ENCODE measurements at places on chromosomes 1 and 21. TPM values are rescaled to one million over a fixed set of nuclear protein-coding genes. Genes with fewer than 3 reads are reported as not detected.

DARS2 gene
- polyA plus RNA-seq: 10.4 TPM

HIVEP3 gene
- polyA plus RNA-seq: 5.8 TPM

DNA sequence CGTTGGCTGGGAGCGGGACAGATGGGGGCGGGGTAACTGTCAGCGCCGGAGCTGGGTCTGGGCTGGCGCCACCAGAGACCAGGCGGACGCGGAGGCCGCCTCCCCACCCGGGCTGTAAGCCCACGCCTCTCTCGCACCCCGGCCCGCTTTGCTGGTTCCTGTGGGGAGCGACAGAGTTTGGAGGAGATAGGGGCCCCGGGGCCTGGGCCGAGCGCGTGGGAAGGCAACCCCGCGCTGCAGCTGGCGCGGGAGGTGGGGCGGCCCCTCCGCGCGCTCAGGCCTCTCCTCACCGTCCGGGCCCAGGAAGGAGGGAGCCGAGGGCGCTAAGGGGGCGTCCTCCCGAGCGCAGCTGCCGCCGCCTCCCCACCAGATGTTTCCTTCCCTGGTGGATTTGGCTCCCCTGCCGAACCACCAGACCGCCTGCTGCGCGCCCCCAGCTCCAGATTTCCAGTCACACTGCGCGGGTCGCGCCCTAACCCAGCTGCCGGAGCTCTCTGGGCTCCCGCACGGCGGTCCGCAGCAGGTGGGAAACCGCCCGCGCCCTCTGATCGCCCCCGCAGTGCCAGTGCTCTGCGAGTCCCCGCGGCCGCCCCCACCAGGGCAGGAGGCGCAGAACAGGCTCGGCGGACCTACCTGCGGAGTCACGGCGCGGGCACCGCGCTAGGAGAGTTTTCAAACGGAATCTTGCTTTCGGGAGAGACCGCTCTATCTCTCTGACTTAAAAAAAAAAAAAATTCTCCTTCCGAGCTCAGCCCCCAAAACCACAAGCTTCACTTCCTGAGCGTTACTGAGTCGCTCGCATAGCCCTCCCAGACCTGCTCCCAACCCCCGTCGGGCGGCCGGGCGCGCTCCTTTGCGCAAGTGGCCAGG, 1.1 kb downstream of the GFI1 start:
- no peak for DNase-seq

GRCh38 chr1:38038861-38039260, 7.7 kb downstream of the POU3F1 start:
- no peak for DNase-seq

DNA sequence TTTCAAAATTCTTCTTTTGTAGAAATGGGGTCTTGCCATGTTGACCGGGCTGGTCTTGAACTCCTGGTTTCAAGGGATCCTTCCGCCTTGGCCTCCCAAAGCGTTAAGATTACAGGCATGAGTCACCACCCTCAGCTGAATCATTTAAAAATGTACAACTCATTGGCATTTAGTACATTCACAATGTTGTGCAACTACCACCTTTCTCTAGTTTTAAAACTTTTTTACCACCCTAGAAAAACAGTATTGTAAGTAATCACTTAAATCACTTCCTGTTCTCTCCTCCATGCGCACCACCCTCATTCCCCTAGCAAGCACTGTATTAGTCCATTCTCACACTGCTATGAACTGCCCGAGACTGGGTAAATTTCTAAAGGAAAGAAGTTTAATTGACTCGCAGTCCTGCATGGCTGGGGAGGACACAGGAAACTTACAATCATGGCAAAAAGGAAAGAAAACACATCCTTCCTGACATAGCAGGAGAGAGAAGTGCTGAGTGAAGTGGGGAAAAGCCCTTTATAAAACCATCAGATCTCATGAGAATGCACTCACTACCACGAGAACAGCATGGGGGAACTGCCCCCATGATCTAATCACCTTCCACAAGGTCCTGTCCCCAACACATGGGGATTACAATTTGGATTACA, 14.4 kb upstream of the THEM5 start:
- no peak for DNase-seq

DNA sequence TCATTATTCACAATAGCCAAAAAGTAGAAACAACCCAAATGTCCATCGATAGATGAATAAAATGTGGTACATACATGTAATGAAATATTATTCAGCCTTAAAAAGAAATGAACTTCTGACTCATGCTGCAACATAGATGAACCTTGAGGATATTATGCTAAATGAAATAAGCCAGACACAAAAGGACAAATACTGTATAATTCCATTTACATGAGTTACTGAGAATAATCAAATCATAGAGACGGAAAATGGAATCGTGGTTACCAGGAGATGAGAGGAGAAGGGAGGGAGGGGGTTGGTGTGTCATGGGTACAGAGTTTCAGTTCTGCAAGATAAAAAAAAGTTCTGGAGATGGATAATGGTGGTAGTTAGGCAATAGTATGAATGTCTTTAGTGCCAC, 184.1 kb downstream of the PSMG1 start:
- DNase-seq: no peak

- DNase-seq: no peak
Observed at GRCh38 chr1:190906206-190906725, 428.6 kb upstream of the BRINP3 start.

GRCh38 chr1:5253036-5253435, 598.6 kb downstream of the AJAP1 start:
- no peak for DNase-seq

DNA sequence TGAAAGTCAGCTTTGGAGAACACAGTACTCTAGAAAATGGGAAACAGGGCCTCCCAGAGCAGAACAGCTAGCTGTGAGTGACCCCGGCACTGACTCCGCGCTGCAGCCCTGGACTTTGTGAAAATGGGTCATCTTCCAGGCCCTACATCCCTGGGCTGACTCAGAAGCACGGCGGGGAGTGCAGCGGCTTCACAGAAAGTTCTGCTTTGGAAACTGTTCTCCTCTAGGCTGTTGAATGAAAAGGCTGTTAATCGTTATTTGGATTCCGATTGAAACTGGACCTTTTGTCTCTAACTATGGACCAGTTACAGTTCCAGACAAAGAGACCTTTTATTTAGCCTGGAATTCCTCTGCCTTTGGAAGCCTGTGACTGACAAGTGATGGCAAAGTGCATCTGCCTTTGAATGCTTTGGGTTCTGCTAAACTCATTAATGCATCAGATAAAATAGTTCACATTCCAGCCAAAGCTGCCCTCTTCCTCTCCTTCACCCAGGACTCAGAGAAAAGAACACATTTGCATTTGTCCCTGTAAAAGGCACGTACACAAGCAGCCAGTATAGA, 144.9 kb upstream of the HOOK1 start:
- DNase-seq: peak; percentile 82

FCRL3 gene
- polyA plus RNA-seq: under 0.01 TPM

DNA sequence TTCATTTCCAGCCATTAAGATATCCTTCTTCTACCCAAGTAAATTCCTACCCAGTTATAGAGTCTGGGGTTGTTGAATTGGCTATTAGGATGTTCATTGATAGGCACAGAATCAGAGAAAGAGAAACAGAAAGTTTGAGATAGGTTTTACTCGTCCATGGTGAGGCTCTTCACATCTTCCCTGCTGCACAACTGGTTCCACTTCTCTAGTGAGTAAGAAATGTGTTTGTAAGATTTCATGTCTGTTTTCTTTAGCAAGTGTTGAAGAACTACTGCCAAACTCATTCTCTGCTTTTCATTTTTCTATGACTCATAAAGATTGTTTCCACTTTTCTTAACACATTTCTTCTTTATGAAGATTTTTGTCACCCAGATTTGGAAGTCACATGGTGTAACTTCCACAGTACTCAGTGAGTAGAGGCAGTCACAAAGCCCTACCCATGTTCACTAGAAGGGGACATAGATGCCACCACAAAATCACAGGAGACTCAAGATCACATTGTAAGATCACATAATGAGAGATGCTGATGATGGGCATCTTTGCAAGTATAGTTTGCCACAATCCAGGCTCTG, 152.3 kb downstream of the SNX7 start:
- DNase-seq: no peak

LBR gene
- 6.9 TPM for polyA plus RNA-seq

LY9 gene
- polyA plus RNA-seq: 0.23 TPM

DNA sequence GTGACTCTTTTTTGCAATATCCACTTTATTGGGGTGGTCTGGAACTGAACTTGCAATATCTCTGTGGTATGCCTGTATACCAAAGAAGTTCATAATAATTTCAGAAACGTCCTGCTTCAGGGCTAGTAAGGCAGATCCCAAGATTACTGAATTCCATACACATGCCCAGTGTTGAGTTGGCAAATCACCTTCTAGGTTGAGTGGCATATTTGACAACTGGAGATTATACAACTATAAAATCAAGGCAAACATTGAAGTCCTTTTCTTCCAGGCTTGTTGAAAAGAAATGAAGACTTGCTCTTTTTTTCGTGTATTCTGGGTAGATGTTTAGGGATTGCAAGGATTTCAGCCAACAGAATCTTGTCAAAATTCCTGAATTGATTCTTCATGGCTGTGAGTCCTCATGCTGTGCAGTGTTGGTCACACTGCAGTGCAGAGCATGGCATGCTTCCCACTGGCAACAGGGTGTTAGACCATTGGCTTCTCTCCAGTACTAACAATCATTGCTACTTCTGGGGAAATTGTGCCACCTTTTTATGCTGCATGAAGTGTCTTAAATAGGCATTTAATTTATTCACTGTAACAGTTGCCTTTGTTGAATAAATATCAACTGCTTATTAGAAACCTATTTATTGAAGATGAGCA, 367.1 kb upstream of the ADGRL4 start:
- DNase-seq: no peak

GPR25 gene
- not detected for polyA plus RNA-seq

SPRR2G gene
- polyA plus RNA-seq: not detected

DNA sequence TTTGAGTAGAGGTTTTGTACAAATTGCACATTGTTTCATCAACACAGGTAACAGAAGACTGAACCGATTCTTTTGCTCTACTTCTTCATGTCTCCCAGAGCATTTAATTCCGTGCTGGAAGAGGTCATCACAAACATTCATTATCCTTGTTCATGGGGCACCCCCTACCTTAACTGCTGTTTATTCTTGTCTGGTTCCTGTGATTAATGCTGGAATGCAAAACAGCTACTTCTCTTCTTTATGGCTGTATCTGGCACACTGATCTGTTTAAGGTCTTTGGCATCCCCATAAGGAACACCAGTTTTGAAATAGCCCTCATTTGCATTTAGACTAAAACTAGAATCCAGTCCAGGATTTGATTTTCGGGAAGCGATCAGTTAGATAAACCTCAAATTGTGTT, 42.2 kb downstream of the NTNG1 start:
- no peak for DNase-seq

GRCh38 chr1:198955085-198955484, 316.2 kb downstream of the PTPRC start:
- no peak for DNase-seq

UBXN10 gene
- polyA plus RNA-seq: 2.9 TPM

RSPO1 gene
- 1.8 TPM for polyA plus RNA-seq

PRDX6 gene
- 561 TPM for polyA plus RNA-seq

GRCh38 chr1:180310095-180310494, 80.0 kb downstream of the LHX4 start:
- no peak for DNase-seq

PIGM gene
- polyA plus RNA-seq: 3.6 TPM

GRCh38 chr1:243505986-243506689, 250.3 kb downstream of the SDCCAG8 start:
- DNase-seq: no peak

GRCh38 chr1:170734412-170735175, 70.7 kb downstream of the PRRX1 start:
- no peak for DNase-seq

- DNase-seq: no peak
Observed at GRCh38 chr1:199109160-199109559, 470.3 kb downstream of the PTPRC start.

GJA4 gene
- 0.60 TPM for polyA plus RNA-seq

CR1 gene
- polyA plus RNA-seq: 0.46 TPM
